ENCODE measurements at places on chromosomes 7 and 10.

DNA sequence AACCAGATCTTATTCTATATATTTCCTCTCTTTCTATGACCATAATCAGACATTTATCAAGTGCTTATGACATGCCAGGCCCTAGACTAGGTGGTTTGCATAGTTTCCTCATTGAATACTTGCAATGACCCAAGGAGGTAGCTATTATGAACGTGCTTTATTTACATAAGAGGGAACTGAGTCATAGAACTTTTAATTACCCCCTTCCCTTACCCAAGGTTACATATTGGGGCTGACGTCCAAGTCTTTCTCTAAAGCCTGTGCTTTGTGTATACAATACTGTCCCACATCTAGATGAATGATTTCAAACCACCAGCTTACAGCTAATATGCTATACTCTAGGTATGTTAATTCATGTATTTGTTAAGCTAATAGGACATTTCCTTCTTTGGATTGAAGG lies 91.9 kb upstream of the NPY start:
- no peak for DNase-seq

- no peak for DNase-seq
Observed at GRCh38 chr10:102595897-102596296, 48.4 kb upstream of the TRIM8 start.

GRCh38 chr7:552868-553635 lies 33.4 kb upstream of the PDGFA start:
- DNase-seq = no peak

- no peak for DNase-seq
Observed at GRCh38 chr10:129912166-129912917, 51.7 kb downstream of the EBF3 start.

- no peak for DNase-seq
Observed at GRCh38 chr10:96683065-96683464, 37.2 kb downstream of the PIK3AP1 start.

DNA sequence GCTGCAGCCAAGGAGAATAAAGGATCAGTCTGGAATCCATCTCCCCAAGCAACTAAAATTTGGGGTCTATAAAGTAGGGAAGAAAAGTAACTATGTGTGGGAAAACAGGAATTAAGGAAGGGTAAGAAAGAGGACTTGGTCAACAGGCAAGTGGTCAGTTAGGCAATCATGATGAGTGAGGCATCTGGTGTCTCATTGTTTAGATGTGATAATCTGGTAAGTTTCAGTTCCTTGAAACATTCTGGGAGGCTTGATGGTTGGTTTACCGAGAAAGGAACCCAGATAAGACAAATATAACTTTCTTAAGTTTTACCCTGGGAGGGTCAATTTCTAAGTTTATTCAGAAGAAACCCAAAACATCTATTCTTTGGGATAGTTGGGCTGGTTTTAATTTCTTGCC lies 22.3 kb downstream of the HYAL4 start:
- DNase-seq = no peak

GRCh38 chr7:50505553-50506210 lies 55.5 kb upstream of the FIGNL1 start:
- no peak for DNase-seq

DNA sequence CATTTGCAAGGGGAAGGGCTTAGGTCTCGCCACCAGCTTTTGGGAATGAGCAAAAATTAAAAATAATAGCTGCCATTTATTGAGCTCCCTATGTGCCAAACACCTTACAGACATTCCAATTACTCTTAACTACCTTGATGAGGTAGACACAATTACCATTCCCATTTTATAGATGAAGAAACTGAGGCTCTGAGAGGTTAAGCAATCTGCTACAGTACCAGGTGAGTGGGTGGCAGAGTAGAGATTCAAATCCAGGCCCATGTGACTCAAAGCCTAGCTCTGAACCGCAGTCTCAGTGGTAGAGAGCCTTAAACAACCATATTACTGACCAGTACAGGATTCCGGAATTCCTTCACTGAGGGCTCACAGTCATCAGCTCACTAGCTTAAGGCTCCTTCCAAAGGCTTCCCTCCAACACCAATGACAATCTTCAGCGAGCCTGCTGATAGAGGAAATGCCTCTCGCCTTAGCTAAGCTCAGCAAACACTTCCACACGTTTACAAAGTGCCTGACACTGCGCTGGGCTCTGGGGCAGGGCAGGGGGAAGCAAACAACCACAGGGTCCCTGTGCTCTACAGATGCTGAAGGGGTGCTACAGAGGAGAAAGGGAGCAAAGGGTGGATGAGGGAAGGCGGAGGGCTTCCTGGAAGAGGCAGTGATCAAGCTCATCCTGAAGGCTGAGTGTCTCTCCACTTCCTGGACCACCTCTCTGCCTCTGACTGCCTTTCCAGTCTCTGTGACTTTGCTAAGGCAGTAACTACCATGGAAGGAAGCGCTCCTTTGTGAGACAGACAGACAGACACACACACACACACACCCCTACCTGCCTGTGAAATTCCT lies 7.4 kb downstream of the LRRC20 start:
- DNase-seq = no peak

DNA sequence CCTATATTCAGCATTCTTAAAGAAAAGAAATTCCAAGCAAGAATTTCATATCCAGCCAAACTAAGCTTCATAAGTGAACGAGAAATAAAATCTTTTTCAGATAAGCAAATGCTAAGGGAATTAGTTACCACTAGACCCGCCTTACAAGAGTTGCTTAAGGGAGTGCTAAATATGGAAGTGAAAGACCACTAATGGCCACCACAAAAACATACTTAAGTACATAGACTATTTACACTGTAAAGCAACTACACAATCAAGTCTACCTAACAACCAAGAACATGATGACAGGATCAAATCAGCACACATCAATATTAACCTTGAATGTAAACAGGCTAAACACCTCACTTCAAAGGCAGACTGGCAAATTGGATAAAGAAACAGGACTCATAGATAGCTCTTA lies 42.2 kb upstream of the NME8 start:
- DNase-seq = no peak

- no peak for DNase-seq
Observed at GRCh38 chr7:116499168-116500077, at the start of gene CAV2. TSS of gene CAV2 (plus strand) at chr7:116499738. CDS start at chr7:116499782, 44 bp downstream.

GRCh38 chr7:142384493-142384922 lies 126.7 kb upstream of the PRSS58 start:
- peak; percentile 27 for DNase-seq

DNA sequence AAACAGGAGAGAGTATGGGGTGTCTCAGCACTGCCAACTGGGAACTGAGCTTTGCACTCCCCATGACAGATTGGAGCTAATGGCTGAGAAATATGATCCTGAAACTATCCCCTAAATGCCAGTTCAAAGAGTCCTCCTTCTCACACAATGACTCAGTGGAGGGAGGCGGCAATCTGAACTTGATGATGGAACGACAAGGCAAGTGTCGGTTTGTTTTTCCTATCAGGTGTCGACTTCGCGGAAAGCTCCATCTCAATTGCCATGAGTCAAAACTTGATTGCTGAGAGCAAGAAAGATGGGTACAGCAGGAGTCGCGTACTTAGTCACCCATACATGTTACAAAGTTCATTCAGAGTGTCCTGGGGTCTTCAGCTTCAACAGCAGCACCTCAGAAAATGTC lies 52.5 kb downstream of the NPY start:
- DNase-seq = no peak

DNA sequence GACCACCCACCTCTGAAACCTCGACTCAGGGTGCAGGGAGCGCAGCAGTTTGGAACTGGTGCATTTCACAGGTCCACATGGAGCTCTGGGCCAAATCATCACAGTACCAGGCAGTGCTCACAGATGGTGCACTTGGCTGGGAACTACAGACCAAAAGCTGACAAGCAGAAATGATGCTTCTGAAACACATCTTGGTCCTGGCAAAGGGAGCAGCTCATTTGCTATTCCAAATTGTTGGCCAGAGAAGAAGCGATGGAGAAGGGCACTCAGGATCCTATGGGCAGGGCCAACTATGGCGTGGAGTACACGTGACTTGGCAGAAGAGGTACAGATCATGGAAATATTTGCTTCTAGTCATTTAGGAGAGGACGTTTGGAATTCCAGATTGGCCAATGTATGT lies 383.9 kb downstream of the CALN1 start:
- DNase-seq = no peak

DNA sequence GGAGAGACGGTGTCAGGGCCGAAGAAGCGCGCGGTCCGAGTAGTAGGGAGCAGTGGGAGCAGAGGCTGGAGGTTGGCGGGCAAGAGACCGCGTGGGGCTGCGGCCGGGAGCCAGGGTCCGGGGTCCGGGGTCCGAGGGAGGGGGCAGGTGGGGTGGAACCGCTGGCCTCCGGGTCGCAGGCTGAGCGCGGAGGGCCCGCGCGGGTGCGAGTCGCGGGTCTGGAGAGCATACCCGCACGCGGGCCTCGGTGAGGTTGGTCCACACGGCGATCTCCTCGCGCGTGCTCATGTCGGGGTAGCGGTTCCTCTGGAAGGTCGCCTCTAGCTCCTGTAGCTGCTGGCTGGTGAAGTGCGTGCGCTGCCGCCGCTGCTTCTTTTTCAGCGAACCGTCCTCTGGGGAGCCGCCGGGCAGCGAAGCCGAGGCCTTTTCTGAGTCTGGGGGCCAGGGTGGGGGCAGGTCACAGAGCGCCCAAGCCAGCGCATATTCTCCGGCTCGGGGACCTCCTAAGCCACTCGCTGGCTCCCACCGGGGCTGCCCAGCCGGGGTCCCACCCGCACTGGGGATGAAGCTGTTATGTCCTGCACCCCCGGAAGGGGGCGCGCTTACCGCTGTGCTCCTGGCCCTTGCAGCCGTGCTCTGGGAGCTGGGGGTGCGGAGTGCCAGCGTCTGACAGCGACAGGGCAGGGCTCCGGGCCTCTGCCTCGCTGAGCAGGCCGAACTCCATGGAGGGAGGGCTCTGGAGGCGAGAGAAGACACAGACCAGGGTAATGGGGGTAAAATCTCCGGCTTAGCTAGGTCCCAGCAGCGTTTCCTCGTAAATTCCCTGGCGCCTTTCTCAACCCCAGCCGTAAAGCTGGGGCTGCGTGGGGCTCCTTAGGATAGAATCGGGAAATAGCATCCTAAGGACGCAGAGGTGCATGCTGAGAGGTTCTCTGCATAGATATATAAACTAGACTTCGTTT lies 5.5 kb downstream of the ELOVL3 start:
- DNase-seq = peak; percentile 76

DNA sequence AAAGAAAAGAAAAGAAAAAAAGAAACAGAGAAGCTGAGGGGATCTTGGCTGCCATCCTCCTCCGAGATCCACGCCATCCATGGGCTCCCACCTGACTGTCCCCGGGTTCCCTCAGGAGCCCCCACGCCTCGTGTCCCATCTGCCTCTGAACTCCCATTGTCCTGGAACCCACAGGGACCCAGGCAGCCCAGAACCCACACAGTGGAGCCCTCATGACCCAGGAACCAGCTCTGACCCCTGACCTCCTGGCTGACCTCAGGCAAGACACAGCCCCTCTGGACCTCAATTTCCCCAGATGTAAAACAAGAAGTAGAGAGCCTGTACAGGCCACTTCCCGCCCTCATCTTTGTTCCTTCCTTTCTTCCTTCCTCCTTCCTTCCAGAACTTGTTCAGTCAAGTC lies 40.4 kb downstream of the RASGEF1A start:
- no peak for DNase-seq

- no peak for DNase-seq
Observed at GRCh38 chr10:6399231-6399741, 180.8 kb downstream of the PRKCQ start.

DNA sequence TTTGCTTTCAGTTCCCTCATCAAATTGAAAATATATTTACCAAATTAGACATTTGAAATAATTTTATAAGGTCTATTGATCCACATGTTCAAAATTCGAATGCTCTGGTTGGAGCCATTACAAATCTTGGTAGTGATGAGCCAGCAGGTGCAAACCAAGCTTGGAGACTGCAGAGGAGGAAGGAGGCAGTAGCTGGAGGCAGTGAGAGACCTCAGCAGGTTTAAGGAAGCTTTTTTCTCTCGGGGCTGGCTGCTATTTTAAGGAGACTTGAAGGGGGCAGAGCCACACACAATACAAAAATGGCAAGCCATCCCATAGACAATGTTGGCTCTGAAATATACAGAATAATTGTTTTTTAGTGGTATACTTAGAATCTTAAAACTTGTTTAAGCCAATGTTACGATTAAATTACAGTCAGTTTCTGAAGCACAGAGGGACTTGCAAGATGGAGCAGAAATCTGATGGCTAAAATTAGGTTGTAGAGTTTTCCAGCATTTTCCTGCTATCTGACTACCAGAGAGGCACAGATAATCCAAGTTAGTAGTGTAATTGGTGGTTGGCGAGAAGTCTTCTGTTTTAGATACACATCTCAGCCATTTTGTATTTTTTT lies 185.8 kb downstream of the SNX10 start:
- no peak for DNase-seq

GRCh38 chr10:121927318-121927840 lies 452 bp downstream of the ATE1 start:
- peak; percentile 1 for DNase-seq

DNA sequence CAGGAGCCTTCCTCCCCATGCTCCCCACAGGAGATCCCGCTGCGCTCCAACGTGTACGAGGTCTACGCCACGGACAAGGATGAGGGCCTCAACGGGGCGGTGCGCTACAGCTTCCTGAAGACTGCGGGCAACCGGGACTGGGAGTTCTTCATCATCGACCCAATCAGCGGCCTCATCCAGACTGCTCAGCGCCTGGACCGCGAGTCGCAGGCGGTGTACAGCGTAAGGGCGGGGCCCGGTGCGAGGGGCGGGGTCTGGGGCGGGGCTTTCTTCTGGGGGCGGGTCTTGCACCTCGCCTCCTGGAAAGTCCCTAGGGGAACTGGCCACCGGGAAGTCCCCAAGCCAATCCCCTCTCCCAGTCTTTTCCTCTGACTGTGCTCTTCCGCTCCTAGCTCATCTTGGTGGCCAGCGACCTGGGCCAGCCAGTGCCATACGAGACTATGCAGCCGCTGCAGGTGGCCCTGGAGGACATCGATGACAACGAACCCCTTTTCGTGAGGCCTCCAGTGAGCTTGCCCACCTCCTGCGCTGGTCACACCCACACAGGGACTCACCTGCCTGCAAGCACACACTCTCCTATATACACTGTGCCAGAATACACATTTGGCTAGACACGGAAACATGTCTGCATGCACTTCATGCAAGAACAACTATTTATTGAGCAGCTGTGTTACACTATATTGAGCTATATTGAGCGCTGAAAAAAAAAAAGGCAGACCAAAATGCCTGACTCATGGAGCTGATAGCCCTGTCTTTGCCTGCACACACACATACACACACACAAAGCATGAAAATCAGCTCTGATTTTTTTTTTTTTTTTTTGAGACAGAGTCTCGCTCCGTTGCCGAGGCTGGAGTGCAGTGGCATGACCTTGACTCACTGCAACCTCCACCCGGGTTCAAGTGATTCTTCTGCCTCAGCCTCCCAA lies 32.7 kb upstream of the VSIR start:
- DNase-seq = no peak

DNA sequence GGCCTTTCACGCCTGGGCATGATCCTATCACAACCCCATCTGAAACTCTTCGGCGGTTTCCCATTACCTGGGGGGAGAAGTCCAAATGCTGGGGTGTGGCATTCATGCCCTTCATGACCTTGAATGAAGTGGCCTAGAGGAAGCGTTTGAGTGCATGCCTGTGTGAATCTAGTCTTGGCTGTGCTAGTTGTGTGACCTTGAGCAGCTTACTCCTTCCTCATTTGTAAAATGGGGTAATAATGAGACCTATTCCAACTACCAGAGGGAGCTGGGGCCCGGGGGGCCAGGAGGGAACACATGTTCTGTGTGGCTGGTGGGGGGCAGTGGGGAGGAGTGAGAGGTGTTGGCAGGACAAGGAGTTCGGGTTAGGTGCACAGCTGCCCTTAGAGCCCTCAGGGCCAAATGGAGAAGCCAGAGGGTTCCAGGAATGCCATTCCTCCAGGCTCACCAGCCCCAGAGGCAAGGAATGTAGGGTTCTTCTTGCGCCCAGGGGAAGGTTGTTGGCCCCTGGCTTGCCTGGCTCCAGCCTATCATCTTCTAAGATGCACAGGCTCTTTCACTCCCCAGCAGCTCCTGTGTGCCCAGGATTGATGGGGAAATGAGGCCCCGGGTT lies 21.3 kb upstream of the TBRG4 start:
- DNase-seq = no peak
